Left renal cortex interstitium (tissue), 4 donors: ENCODE measurements at places on chromosomes 13 and 19.

DNA sequence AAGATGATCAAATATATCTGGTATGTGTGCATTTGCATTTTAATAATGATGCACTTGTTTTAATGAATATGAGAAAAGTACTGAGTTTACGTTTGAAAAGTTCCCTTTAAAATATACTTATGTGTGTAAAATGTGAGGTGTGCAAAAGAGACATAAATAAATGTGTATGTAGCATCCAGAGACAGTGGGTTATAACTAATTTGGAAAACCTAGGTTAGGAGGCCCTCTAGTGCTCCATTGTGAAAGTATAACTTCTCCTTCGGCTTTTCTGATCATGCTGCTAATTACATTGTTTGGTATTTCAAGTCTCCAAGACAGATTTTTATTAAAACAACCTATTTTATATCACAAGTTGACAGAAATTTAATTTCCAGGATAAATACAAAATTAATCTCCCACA is 30.1 kb downstream of the SCEL start:
- no peak for DNase-seq

- DNase-seq: no peak
These were observed 1247.3 kb downstream of the SLITRK1 start for GRCh38 chr13:82634946-82635345.

GRCh38 chr13:51562011-51562671 is 22.1 kb upstream of the WDFY2 start:
- no peak for DNase-seq

DNA sequence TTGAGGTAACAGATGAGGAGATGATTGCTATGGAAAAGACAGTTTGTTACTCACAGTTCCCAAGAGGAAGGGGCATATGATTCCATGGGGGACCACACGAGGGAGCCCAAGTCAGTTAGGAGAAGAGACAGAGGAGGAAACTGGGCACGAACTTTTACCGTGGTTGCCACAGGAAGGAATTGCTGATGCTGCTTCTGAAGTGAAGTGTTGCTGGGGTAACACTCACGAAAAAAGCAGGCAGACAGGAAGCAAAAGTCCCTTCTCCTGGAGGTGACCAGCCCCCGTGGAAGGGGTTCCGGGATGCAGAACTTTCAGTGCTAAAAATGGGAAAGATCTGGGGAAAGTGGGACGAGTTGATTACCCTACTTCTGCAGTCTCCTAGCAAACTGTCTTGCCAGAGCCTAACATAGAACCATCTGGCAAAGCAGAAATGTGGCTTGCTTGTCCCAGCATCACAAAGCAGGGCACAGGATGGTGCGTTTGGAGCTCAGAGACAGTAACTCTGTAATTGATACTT is 35.4 kb upstream of the MAP3K10 start:
- no peak for DNase-seq

- no peak for DNase-seq
These were observed 6.5 kb downstream of the SYCE2 start for GRCh38 chr19:12912571-12912970.

- DNase-seq: no peak
These were observed 68.4 kb downstream of the TEX26 start for GRCh38 chr13:31000889-31001288.

DNA sequence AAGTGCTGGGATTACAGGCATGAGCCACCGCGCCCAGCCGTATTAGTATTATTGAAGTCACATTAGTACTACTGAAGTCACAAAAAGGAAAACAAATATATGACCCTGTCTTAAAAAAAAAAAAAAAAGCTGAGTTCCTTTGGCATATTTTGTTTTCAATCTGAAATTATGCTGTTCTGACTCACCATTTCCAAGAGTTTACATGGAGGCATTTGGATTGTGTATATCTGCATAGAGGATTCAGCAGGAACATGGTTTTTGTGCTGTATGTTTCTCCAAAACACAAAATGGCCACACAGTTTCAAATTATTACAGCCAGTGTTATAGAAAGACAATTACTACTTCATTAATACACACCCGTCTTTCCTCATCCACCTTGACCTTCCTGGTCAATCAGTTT is 103.5 kb upstream of the TSC22D1 start:
- no peak for DNase-seq

- DNase-seq: no peak
These were observed 292.9 kb downstream of the KLF5 start for GRCh38 chr13:73351730-73352129.

DNA sequence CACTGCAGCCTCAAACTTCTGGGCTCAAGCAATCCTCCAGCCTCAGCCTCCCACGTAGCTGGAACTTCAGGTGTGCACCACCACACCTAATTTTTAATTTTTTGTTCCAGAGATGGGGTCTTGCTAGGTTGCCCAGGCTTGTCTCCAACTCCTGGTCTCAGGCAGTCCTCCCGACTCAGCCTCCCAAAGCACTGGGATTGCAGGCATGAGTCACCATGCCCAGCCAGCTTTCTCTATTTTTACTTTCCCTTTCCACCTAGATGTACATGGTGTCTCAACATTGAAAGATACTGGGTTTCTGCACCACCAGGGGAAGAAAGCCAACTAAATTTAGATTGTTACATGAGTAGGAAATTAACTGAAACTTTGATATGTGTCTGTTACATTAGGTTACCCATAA is 13.8 kb upstream of the ZNF846 start:
- DNase-seq: no peak

DNA sequence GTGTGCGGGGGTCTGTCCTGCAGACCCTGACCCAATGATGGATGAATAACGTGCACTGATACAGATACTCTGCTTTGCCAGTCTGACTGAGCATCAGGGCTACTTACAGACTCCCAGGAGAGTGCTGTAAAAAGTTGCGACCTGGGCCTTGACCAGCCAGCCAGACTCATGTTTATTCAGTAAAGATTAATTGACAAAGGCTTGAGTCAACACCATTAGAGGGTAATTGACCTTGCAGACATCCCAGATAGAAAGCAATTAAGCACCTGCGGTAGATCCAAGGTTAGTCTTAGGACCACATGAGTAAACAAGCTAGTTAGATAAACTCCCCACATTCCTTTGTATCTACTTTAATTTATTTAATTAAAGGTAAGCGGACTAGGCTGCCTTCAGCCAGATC is 10.4 kb downstream of the NUDT19 start:
- DNase-seq: no peak

DNA sequence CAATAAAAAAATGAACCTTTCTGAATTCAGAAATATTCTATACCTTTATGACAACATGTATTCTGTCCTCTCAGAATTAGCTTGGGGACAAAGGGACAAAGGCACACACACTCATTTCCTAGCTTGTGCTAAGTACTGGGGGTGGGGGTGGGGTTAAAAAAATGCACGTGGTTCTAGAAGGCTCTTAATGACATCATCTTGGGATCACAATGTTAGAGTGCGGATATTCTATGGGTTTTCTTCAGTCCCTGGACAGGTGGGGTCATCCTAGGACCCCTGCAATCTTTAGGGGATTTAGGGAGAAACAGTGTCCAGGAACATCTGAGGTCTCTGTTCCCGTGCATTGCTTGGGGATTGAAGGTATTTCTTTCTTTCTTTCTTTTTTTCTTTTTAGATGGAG is 21.8 kb downstream of the GATAD2A start:
- DNase-seq: no peak

GRCh38 chr13:67148161-67148571 is 82.0 kb downstream of the PCDH9 start:
- DNase-seq: no peak

GRCh38 chr19:6811906-6812305 is 39.4 kb downstream of the VAV1 start:
- DNase-seq: no peak

DNA sequence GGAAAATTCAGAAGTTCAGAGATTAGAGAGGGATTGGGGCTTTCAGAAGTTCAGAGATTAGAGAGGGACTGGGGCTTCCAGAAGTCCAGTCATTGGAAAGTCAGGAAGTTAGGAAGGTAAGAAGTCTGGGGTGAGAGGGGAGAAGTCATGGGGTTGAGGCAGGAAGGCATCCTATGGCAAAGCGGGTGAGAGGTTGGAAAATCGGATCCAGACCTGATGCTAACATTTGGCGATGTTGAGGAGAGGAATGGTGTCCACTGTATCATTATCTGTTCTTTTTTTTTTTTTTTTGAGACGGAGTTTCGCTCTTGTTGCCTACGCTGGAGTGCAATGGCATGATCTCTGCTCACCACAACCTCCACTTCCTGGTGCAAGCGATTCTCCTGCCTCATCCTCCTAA is 11.1 kb downstream of the SYT3 start:
- no peak for DNase-seq
